ENCODE measurements at places on chromosomes 3 and 15.

GRCh38 chr3:129054605-129055104 lies 5.9 kb upstream of the GP9 start:
- no peak for DNase-seq

DNA sequence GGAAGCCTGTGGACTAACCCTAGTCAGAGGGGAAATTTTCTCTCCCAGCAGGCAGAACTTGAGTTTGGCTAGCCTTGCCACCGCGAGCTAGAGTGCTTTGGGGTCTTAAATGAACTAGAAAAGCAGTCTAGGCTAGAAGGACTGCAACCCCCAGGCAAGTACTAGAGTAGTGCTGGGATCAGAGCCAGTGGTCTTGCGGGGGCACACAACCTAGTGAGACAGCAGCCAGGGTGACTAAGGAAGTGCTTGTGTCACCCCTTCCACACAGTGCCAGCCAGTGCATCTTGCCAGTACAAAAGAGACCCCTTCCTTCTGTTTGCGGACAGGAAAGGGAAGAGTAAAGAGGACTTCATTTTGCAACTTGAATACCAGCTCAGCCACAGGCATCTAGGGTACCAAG lies 59.0 kb downstream of the GOLM2 start:
- no peak for DNase-seq

- DNase-seq = peak; percentile 19
These were observed 567 bp downstream of the TOP2B start for GRCh38 chr3:25663869-25664811.

GRCh38 chr3:39641274-39641673 lies 168.1 kb upstream of the MYRIP start:
- no peak for DNase-seq

DNA sequence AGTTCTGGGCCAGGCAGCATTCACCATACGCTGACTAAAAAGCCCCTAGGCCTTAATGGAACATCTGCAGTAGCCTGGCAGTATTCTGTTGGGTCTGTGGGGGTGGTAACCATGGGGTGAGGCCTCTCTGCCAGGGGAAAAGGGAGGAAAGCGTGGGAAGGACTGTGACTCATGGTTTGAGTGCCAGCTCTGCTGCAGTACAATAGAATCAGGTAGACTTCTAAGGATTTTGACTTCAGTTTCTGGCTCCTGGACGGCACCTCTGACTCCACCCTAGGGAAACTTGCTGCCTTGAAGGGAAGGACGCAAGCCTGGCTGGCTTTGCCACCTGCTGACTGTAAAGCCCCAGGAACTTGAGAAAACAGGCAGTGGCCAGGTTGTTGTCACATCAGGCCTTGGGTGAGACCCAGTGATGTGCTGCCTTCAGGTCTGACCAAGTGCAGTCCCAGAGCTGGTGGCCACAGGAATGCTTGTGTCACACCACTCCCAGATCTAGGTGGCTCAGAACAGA lies 148.6 kb downstream of the SUCNR1 start:
- DNase-seq = peak; percentile 29

DNA sequence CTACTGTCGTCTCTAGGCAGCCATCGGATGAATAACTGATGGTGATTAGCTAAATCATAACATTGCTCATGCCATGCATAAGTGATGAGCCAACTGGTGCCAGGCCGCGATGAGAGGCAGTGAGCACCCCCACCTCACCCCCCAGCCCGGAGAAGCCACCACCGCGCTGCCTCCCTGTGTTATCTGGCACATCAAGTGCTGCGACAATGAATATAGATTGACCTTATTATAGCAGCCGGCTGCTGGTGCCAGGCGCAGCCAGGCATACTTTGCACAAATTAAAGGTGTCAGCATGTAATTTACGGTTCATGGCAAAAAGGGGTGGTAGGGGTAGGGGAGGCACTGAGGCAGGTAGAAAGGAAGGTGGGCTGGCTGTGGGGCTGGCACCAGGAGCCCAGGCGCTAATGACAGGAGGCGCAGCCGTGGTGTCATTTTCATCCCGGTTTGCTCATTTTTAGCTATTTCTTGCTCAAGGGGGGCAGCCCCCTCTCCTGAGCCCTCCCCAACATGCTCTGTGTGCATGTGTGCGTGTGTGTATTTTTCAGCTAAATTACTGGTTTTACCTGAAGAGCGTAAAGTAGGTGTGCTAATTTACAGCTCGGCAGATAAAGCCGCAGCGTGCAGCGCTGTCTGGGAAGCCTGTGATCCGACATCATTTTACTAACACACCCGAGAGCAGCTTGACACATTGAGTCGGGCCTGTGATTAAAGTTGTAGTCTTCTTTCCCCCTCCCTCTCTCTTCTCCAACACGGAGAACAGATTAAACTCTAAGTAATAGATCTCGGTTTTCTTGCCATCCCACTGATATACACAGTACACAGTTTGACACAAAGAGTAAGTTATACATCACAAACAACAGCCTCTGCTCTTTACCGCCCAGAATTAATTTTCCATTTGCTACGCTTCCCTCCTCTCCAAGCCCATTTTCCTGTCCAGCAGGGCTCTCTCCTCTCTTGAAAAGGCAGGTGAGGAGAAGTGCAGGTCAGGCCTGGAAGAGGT lies 212.3 kb downstream of the RPLP1 start:
- no peak for DNase-seq

DNA sequence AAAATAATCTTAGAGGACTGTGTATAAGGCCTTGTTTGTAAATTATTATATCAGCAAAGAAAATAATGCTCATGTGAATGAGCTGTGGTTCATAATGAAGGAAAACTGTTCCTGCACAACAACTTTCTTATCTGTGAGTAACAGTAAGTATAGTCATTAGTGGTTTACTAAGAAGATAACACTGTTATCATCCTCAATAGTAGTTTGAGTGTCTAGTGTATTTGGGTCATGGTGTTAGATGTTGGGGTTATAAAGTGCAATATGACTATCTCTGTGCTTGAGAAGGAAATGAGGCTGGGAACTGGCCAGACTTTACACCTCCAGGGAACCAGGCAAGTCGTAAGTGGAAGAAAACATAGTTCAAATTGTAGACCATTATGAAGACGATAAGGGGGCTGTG lies 15.6 kb downstream of the VPS8 start:
- DNase-seq = no peak

DNA sequence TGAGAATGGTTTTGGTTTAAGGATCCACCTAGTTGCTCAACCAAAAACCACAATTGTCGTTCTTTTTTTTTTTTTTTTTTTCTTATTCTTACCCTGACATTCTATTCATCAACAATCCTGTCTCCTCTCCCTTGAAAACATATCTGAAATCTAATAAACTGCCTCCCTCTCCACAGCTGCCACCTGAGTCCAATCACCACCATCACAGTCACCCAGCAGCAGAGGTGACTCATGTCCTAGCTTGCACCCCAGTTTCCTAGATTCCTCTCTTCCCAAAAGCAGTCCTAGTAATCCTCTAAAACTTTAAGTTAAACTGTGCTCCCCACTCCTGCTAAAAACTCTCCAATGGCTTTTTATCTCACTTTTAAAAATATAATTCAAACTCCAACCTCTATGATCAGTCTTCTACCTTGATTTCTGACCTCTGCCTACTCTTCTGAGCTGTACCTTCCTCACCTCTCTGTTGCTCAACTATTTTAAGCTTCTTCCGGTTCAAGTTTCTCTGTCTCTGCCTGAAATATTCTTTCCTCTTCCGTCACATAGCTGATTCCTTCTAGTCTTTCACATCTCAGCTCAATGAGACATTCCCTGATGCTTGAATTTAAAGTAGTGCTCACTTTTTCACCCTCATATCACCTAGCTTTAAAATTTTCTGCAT lies 33.7 kb upstream of the RBMS3 start:
- no peak for DNase-seq

Data from stromal cell of bone marrow (primary cell).